ENCODE measurements at places on chromosomes 7 and 10. TPM values are rescaled to one million over a fixed set of nuclear protein-coding genes. Genes with fewer than 3 reads are reported as not detected.

Gene PRLHR
- total RNA-seq = 2.4 TPM

Gene RBP4
- total RNA-seq = 0.90 TPM

Gene RHOBTB1
- total RNA-seq = 6.9 TPM

Gene TUBAL3
- total RNA-seq = not detected

Gene WNT2
- total RNA-seq = 1.5 TPM

All from uterus (tissue), 4 donors.